Purkinje cell (primary cell): ENCODE measurements at places on chromosomes 2 and 18. TPM values are rescaled to one million over a fixed set of nuclear protein-coding genes. Genes with fewer than 3 reads are reported as not detected.

Gene UGT1A8
- polyA plus RNA-seq: not detected in 2 replicates

Gene BOD1L2
- polyA plus RNA-seq: not detected in 2 replicates

Gene PRSS56
- not detected in 2 replicates for polyA plus RNA-seq

Gene ORC2
- polyA plus RNA-seq: 4.7 and 6.4 TPM in 2 replicates

Gene NYAP2
- polyA plus RNA-seq: 0.43 and 2.1 TPM in 2 replicates

Gene MTLN
- 201 and 222 TPM in 2 replicates for polyA plus RNA-seq

Gene NPC1
- 7.5 and 9.1 TPM in 2 replicates for polyA plus RNA-seq

Gene UNC50
- 113 and 126 TPM in 2 replicates for polyA plus RNA-seq

Gene TEX44
- polyA plus RNA-seq: not detected in 2 replicates

Gene NCKAP1
- polyA plus RNA-seq: 155 and 160 TPM in 2 replicates

Gene TRAF3IP1
- 3.7 and 13.5 TPM in 2 replicates for polyA plus RNA-seq

Gene MC4R
- not detected in 2 replicates for polyA plus RNA-seq

Gene POLR1B
- polyA plus RNA-seq: 4.4 and 12.1 TPM in 2 replicates

Gene GPR55
- polyA plus RNA-seq: not detected in 2 replicates

Gene SIGLEC15
- not detected in 2 replicates for polyA plus RNA-seq

Gene WBP1
- 7.8 and 10.0 TPM in 2 replicates for polyA plus RNA-seq

Gene TXNDC2
- polyA plus RNA-seq: not detected in 2 replicates

Gene IL36B
- polyA plus RNA-seq: not detected in 2 replicates

Gene ZAP70
- not detected in 2 replicates for polyA plus RNA-seq

Gene FAM228A
- polyA plus RNA-seq: 2.0 and 2.6 TPM in 2 replicates

Gene ESPNL
- polyA plus RNA-seq: not detected in 2 replicates

Gene ZNF513
- polyA plus RNA-seq: 0.47 and 3.0 TPM in 2 replicates

Gene CYS1
- 0.22 and 1.0 TPM in 2 replicates for polyA plus RNA-seq

Gene AFF3
- polyA plus RNA-seq: 4.6 and 6.4 TPM in 2 replicates

Gene FAM161A
- polyA plus RNA-seq: 3.0 TPM in 2 replicates

Gene HOXD1
- polyA plus RNA-seq: not detected in 2 replicates

Gene NEU4
- polyA plus RNA-seq: not detected in 2 replicates

Gene ALPI
- not detected in 2 replicates for polyA plus RNA-seq

Gene TRIM43
- polyA plus RNA-seq: not detected in 2 replicates

Gene NDUFB3
- polyA plus RNA-seq: 1,448 and 1,695 TPM in 2 replicates

Gene FN1
- polyA plus RNA-seq: 3.6 and 7.4 TPM in 2 replicates

Gene CCT4
- polyA plus RNA-seq: 175 and 192 TPM in 2 replicates

Gene KIF1A
- polyA plus RNA-seq: 23.0 and 31.6 TPM in 2 replicates

Gene NT5DC4
- 0.18 TPM in 1 of 2 replicates, not detected in the other for polyA plus RNA-seq

Gene CCDC148
- polyA plus RNA-seq: 6.8 and 8.5 TPM in 2 replicates

Gene AGXT
- not detected in 2 replicates for polyA plus RNA-seq

Gene TCF4
- 30.8 and 33.9 TPM in 2 replicates for polyA plus RNA-seq

Gene CIDEA
- polyA plus RNA-seq: 4.5 TPM in 1 of 2 replicates, not detected in the other

Gene RNF125
- polyA plus RNA-seq: 4.7 TPM in 1 of 2 replicates, not detected in the other

Gene LOXL3
- polyA plus RNA-seq: 1.7 TPM in 1 of 2 replicates, not detected in the other

Gene SERPINB4
- 0.55 TPM in 1 of 2 replicates, not detected in the other for polyA plus RNA-seq
